ENCODE measurements at places on chromosomes 6 and 20.

- no peak for DNase-seq
Observed at GRCh38 chr20:57999465-58000111, 228.9 kb downstream of the ANKRD60 start.

DNA sequence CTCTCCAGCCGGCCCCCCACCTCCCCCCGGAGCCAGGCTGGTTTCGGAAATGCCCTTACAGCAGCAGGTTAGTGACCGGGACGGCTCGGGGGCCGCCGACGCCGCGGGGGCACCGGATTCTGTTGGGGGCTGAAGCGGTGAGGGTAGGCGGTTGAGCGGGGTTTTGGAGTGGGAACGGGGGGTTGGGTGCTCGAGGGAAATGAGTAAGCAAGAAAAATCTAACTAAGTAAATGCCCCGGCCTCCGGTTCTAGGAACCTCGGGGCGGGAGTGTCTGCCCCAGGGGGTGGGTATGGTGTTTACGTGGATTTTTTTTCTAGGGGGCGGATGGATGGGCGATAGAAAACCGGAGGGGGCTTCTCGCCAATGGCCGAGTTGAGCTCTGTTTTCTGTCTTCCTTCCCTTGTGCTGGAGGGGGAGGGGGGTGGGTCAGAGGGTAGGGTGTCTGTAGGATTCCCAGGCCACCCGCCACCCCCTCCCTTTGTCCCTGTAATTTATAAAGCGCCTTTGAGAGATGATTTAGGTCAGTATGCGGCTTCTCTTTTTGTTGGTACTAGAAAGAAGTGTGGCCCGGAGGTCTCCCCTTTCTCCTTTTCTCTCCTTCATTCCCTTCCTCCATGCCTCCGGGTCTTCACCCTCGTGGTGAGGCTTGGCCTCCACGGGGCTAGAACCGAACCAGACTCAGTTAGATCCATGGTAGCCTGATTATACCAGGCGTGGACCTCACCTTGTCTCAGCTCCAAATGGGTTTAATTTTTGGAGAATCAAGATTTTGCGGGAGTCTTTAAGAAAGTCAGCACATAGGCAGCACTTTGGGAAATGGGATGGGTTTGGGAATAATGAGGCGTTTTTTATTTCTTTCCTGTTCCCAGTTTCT lies 2.3 kb downstream of the E2F3 start:
- peak; percentile 16 for DNase-seq

DNA sequence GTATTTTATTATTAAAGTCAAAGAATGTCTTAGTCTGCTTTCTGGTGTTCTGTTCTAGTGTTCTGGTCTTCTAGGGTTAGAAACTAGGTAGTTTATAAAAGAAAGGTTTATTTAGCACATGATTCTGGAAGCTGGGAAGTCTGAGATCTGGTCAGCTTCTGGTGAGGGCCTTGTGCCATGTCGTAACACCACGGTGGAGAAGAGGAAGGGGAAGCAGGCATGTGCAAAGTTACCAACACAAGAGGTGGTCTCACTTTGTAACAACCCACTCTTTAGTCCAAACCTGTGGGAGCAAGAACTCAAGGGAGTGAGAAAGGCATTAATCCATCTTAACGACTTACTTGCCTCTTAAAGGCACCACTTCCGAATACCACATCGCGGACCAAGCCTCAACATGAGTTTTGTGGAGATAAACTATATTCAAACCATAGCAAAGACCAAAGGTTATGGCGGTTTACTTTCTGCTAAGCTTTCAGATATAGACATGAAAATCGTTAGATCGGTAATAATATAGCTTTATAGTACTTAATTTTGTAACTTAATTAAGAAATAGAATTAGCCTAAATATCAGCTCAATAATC lies 99.4 kb downstream of the NCOA3 start:
- DNase-seq = no peak

GRCh38 chr6:146741609-146742008 lies 142.8 kb downstream of the ADGB start:
- no peak for DNase-seq

GRCh38 chr20:31890646-31891045 lies 20.2 kb downstream of the TTLL9 start:
- no peak for DNase-seq

DNA sequence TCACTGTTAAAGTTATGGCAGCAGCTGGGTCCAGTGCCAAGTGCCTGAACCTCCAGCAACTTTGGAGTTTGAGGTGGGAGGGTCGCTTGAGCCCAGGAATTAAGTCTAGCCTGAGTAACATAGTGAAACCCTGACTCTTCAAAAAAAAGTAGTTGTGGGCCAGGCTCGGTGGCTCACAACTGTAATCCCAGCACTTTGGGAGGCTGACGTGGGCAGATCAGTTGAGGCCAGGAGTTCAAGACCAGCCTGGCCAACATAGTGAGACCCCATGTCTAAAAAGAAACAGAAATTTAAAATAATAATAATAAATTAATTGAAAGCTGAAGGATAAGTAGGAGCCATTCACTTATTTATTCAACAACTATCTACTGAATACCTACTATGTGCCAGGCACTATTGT lies 33.8 kb downstream of the FKBP5 start:
- DNase-seq = no peak

All from A549 (cell line).